GDM1 (cell line): ENCODE measurements at places on chromosomes 3 and 15.

DNA sequence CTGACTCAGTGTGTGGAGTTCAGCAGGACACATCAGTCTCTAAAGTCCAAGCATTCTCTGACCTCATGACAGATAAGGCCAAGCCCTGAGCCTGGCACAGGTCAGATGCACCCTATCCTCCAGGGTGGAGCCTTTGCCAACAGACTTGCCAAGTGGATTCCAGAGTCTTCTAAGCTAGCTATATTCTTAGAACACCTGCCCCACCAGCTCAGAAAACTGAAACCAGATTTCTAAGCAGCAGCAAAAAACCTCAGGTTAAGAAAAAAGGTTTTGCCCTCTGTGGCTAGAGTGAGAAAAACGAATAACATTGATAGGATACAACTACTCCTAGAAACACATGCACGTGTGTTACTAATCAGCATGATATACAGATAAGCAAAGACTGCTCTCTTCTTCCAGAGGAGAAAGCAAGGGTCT, 11.6 kb downstream of the RMDN3 start:
- DNase-seq, result no peak

- DNase-seq, result no peak
These were observed 21.0 kb downstream of the IGDCC4 start for GRCh38 chr15:65401611-65402240.

DNA sequence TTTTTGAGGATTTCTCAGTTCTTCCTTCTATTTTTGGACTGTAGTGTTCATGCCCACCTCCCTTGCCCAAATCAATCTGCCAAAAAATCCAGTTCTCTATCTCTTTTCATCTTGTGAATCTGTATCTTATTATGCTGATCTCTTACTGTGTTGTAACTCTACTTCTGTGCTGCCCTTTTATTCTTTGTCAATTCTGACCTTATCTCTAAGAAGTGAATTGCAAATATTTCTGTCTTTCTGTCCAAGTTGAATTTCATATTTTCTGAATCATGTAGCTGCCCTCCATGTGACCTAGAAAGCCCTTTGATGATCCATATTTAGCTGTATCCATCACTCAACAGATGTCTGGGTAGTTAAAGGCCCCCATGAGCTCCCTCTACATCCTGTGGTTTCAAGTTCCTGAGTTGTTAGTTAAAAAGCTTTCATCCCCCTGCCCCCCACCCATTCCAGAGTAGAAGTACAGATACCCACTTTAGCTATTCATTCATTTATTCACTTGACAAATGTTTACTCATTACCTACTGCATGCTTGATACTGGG, 33.6 kb upstream of the ETV5 start:
- peak; percentile 20 for DNase-seq

- no peak for DNase-seq
These were observed 63.9 kb downstream of the RBM6 start for GRCh38 chr3:50003824-50004223.

DNA sequence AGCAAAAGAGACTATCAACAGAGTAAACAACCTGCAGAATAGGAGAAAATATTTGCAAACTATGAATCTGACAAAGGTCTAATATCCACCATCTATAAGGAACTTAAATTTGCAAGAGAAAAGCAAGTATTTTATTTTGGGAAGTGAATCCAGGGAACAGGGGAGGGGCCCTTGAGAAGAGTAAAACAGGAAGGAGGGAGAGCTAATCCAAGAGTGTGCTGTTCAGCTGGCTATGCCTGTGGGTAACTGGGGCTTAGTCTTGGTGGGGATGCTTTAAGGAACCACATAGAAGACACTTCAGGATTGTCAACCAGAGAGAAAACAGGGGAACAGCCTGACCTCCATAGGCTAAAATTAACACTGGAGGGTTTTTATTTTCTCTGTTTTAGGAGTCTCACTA, 3.9 kb upstream of the HHLA2 start:
- no peak for DNase-seq

DNA sequence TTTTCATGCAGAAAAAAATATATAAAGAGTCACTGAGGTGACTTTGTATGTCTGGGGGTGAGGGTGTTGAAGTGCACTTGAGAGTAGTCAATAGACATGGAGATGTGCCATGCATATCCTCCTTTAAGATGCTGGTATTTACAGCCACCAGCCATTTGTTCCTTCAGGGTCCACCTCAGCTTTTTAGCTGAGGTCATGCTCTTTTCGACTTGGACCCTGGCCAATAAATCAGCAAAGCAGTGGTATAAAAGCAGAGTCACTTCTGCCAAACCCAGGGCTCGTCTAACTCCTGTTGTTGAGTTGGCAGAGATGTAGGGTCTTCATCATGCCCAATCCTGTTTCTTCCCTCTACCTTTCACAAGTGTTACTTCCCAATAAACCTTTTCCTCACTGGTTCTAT, 75.1 kb upstream of the OSTN start:
- DNase-seq, result no peak

DNA sequence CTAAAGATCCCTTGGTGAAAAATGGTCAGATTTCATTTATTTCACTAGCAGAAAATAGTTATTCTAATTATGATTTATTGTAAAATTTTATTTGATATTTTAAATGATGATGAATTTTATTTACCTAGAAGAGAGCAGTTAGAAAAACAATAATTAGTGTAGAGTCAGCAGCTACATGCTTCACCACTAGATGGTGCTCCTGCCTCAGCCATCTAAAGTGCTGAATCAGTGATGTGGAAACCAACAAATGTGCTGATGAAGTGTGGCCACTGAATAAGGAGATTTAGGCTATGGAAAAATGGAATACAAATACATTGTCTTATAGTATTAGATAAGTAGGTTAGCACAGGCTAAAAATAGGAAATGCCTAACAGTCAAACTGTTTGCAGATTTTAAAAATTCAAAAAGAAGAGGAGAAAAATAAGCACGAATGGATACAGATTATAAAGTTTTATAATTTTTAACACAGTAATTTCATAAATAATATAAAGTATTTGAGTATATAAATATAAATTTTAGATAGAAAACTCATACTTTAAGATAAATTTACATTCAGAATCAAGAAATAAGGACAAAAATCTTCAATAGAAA, 109.8 kb downstream of the PPP2R3A start:
- DNase-seq, result peak; percentile 42

- no peak for DNase-seq
These were observed 94.2 kb downstream of the PLXNA1 start for GRCh38 chr3:127077068-127077467.

DNA sequence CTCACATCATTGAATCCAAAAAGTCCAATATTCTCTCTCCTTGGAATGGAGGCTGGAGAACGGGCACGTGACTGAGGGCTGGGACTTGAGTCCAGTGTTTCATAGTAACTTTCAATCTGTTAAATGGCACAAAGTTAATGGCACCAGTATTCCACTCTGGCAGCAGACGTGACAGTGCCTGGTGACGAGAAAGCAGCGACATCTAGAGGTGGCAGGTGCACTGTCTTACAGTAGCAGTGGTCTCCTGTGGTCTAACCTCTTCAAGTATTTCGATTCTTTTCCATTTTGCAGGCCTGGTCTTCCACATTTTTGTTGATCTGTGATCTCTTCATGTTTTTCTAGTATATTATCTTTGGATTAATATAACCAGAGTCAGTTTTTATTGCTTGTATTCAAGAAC, 107.1 kb downstream of the OXSM start:
- no peak for DNase-seq

- no peak for DNase-seq
These were observed 292.5 kb downstream of the SHQ1 start for GRCh38 chr3:72555714-72556113.

DNA sequence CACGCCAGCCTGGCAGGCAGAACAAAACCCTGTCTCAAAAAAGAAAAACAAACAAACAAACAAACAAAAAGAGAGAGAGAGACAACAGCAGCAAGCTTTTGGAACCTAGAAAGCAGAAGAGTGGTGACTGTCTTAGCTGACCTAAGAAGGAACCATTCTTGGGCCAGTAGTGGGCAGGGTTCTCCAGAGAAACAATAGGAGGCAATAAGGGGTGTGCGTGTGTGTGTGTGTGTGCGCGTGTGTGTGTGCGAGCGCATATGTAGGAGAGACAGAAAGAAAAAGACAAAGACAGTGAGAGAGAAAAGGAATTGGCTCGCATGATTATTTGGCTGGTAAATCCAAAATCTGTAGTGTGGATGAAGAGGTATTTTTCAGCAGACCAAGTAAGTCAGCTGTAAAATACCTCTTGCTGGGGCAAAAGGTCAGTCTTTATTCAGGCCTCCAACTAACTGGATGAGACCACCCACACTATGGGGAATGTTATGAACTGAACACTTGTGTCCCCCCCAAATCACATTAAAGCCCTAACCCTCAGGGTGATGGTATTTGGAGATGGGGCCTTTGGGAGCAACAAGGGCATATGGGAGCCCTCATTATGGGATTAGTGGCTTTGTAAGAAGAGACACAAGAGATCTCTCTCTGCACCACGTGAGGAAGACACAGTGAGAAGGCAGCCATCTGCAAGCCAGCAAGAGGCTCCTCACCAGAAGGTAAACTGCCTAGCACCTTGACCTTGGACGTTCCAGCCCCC, 15.1 kb upstream of the BLM start:
- peak; percentile 27 for DNase-seq

- no peak for DNase-seq
These were observed 338.9 kb upstream of the CFAP20DC start for GRCh38 chr3:59388555-59389270.

GRCh38 chr3:175502155-175502554, 643.0 kb downstream of the NAALADL2 start:
- no peak for DNase-seq

GRCh38 chr3:117572786-117573185, 863.2 kb downstream of the TUSC7 start:
- no peak for DNase-seq

GRCh38 chr3:64908251-64908685, 220.5 kb upstream of the ADAMTS9 start:
- DNase-seq, result no peak

- no peak for DNase-seq
These were observed 68.8 kb downstream of the FSIP1 start for GRCh38 chr15:39713846-39714245.

DNA sequence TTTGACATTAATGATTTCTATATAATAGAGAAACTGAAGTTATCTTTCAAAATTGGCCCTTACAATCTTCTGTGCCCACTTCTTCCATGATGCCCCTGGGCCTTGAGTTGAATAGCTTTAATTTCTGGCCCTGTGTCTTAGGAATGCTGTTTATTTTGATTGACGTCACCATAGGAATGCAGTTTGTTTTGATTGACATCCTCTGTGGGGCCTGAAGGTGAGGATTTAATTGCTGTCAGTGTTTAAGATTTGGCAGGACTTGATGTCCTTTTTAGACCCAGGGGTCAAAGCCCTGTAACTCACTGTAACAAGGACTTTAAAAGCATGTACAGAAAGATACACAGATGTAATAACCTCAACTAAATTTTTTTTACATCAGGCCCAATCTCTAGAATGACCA, 83.3 kb downstream of the GLDN start:
- DNase-seq, result no peak

GRCh38 chr15:59259137-59259943, 52.7 kb downstream of the LDHAL6B start:
- DNase-seq, result no peak

DNA sequence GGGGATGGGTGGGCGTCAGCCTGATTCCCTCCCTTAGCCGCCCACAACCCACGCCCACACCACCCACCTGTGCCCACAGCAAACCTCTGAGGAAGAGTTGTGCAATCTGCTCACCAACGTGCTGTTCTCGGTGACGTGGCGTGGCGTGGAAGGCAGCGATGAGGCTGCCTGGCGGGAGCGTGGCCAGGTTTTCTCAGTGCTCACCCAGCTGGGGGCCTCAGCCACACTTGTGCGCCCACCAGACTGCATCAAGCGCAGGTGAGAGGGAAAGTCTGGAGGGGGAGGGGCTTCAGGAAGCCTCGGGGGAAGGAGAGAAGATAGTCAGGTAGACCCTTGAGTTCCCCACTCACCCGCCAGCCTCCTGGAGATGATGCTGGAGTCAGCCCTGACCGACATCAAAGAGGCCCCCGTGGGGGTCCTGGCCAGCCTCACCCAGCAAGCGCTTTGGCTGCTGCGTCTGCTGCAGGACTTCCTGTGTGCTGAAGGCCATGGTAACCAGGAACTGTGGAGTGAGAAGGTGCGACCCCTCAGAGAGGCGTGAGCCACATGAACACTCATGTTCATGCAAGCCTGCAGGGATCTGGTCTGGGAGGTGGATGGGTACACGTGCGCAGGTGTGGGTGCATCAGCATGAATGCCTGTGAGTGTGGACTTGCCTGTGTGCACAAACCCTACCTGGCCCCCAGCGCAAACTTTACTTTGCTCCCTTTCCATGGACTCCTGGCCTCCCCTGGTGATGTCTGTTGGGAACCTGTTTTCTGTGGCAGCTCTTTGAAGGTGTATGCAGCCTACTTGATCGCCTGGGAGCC, 21.7 kb downstream of the NBEAL2 start:
- DNase-seq, result no peak

DNA sequence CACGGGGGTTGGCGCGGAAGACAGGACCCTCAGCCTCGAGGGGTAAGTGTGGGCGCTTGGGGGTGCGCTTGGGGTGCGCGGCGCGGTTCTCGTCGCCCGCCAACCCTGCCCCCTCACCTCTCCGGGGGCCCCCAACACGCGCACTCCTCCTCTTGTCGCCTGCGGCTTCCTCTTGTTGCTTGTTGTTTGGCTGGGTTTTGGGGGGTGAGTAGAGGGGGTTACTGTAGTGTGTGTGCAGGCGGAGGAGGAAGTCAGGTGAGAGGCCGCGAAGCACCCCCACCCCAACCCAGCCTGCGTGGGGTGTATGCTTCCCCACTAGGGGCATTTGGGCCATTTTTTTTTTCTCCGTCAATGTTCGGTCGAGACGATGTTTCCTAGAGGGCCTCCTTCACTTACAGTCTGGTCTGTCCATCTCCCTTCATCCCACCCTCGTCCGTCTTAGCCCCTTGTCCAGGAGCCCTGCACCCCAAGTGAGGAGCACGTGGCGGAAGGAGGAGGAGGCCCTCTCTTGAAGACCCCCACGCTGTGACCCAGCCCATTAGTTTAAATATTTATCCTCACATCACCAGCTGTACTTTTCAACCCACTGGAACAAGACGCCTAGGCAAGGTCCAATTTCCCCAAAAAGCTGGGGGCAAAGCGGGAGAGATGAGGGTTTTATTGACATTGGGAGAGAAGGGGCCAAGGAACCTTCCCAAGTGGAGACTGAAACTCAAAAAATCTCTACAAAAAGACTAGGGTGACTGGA, 20.4 kb upstream of the SATB1 start:
- DNase-seq, result peak; percentile 47
